Bronchus fibroblast of lung (primary cell): ENCODE measurements at places on chromosomes 1 and 21. TPM values are rescaled to one million over a fixed set of nuclear protein-coding genes. Genes with fewer than 3 reads are reported as not detected.

CAMSAP2 gene
- 6.8 and 8.6 TPM in 2 replicates for total RNA-seq

PRRX1 gene
- total RNA-seq: 57.8 and 78.7 TPM in 2 replicates

NEXN gene
- total RNA-seq: 6.4 and 9.2 TPM in 2 replicates

RNU1-2 gene
- under 0.01 TPM in 1 of 2 replicates, not detected in the other for total RNA-seq

RBP7 gene
- total RNA-seq: not detected in 2 replicates

NBPF9 gene
- total RNA-seq: 11.0 and 12.8 TPM in 2 replicates

PRUNE1 gene
- total RNA-seq: 8.2 and 8.4 TPM in 2 replicates

SLC35F3 gene
- not detected in 2 replicates for total RNA-seq

LCE1E gene
- not detected in 2 replicates for total RNA-seq

S100A12 gene
- not detected in 2 replicates for total RNA-seq

KDF1 gene
- total RNA-seq: 0.67 and 1.3 TPM in 2 replicates

TBX19 gene
- total RNA-seq: 0.34 and 0.59 TPM in 2 replicates

AMY1B gene
- not detected in 2 replicates for total RNA-seq

ZFP69B gene
- total RNA-seq: 2.5 TPM in 2 replicates

CFHR2 gene
- not detected in 2 replicates for total RNA-seq

LORICRIN gene
- total RNA-seq: not detected in 2 replicates

OR2T2 gene
- total RNA-seq: not detected in 2 replicates

CD1E gene
- not detected in 2 replicates for total RNA-seq

NCF2 gene
- total RNA-seq: not detected in 2 replicates

ADGRL4 gene
- 7.0 and 10.4 TPM in 2 replicates for total RNA-seq

KRTAP11-1 gene
- not detected in 2 replicates for total RNA-seq

RCC2 gene
- total RNA-seq: 40.6 and 45.7 TPM in 2 replicates

EPHA2 gene
- 27.9 and 29.8 TPM in 2 replicates for total RNA-seq

FAM72D gene
- total RNA-seq: 3.2 and 4.0 TPM in 2 replicates

GJB5 gene
- not detected in 2 replicates for total RNA-seq

CCDC17 gene
- under 0.01 and 0.15 TPM in 2 replicates for total RNA-seq

LRRC53 gene
- total RNA-seq: not detected in 2 replicates

TMEM51 gene
- total RNA-seq: 6.6 and 7.0 TPM in 2 replicates

OR2T29 gene
- total RNA-seq: not detected in 2 replicates

CYP4A22 gene
- not detected in 2 replicates for total RNA-seq

AMY2A gene
- not detected in 2 replicates for total RNA-seq

GPR153 gene
- 3.0 and 3.4 TPM in 2 replicates for total RNA-seq

UBE2J2 gene
- 45.9 and 61.7 TPM in 2 replicates for total RNA-seq

RASSF5 gene
- 0.50 and 0.89 TPM in 2 replicates for total RNA-seq

SDC3 gene
- 34.8 and 35.5 TPM in 2 replicates for total RNA-seq

AZIN2 gene
- 4.5 and 5.2 TPM in 2 replicates for total RNA-seq

FCRLA gene
- 0.15 and 0.34 TPM in 2 replicates for total RNA-seq

CCDC27 gene
- total RNA-seq: not detected in 2 replicates

IFT25 gene
- total RNA-seq: 33.6 and 34.8 TPM in 2 replicates

RWDD3 gene
- 6.8 and 9.9 TPM in 2 replicates for total RNA-seq

RPTN gene
- not detected in 2 replicates for total RNA-seq

KCNE1 gene
- 0.45 TPM in 1 of 2 replicates, not detected in the other for total RNA-seq

NHLH1 gene
- total RNA-seq: under 0.01 TPM in 1 of 2 replicates, not detected in the other

C4BPA gene
- total RNA-seq: not detected in 2 replicates

GPR157 gene
- total RNA-seq: 1.9 and 2.0 TPM in 2 replicates

SAMSN1 gene
- total RNA-seq: not detected in 2 replicates

EVA1C gene
- 2.7 and 4.7 TPM in 2 replicates for total RNA-seq

CLEC20A gene
- 0.15 TPM in 1 of 2 replicates, not detected in the other for total RNA-seq

SLC45A1 gene
- 3.0 and 3.5 TPM in 2 replicates for total RNA-seq

MYCL gene
- total RNA-seq: 0.15 and 0.50 TPM in 2 replicates

GSTM5 gene
- 2.8 and 6.4 TPM in 2 replicates for total RNA-seq

CRYBG2 gene
- 1.3 TPM in 1 of 2 replicates, not detected in the other for total RNA-seq

TSPAN2 gene
- under 0.01 TPM in 1 of 2 replicates, not detected in the other for total RNA-seq

ASCL5 gene
- total RNA-seq: under 0.01 TPM in 1 of 2 replicates, not detected in the other

UMODL1 gene
- not detected in 2 replicates for total RNA-seq
